ENCODE measurements at places on chromosomes 16 and 17.
A peak's percentile ranks its signal among the peaks of the same experiment; 100 is the strongest.

DNA sequence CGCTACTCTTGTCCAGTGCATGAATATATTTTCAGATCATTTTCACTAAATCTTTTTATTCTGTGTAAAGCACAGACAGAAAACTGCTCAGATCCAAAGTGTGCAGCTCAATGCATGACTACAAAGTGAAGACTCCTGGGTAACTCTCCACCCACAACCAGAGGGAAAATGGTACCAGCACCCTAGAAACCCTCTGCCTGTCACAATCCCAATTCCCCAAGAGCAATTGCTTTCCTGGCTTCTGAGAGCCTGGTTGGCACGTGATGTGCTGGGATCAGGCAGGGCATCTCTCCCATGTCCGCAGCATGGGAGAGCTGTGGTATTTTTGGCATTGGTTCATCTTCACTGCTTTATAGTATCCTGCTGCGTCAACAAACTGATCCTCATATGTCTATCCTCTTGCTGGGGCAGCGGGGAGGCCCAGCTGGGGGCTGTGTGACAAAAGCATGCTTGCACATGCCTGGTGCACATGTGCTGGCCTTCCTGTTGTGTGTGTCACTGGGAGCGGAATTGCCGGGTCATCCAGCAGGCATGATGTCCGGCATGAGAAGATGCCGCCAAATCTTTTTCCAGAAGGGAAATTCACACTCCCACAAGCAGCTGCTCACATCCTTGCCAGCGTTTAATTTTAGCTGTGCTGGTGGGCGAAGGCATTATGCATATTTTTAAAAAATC lies 278.9 kb upstream of the FOXF1 start:
- no peak for DNase-seq

DNA sequence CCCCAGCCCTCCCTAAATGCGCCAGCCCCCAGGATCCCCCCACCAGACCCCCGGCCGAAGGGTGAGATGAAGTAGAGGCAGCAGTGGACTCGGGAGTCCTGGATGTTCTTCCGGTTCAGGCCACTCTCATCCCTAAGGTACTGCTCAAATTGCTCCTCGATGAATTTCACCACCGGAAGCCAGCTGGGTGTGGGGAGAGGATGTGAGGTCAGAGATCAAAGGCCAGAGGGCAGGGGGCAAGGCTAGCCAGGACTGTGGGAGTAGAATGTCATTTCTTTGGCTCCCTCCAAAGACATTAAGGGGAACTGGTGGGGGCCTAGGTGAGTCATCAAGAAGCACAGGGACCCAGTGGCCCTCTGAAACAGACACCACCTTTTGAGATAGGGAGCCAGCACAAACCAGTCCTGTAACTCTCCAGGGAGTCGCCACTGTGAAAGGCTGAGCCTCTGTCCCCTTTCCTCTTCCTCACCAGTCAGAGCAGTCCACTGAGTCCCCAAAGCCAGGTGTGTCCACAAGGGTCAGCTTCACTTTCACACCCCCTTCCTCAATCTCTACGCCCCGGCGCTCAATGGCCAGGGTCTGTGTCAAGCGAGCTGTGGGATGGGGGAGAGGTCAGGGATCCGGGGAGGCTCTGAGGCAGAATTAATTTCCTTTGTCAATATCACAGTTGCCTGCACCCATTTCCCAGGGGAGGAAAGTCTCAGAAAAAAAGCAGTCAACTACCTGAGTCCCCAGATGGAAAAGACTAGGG lies 895 bp downstream of the SEPTIN1 start:
- no peak for DNase-seq

DNA sequence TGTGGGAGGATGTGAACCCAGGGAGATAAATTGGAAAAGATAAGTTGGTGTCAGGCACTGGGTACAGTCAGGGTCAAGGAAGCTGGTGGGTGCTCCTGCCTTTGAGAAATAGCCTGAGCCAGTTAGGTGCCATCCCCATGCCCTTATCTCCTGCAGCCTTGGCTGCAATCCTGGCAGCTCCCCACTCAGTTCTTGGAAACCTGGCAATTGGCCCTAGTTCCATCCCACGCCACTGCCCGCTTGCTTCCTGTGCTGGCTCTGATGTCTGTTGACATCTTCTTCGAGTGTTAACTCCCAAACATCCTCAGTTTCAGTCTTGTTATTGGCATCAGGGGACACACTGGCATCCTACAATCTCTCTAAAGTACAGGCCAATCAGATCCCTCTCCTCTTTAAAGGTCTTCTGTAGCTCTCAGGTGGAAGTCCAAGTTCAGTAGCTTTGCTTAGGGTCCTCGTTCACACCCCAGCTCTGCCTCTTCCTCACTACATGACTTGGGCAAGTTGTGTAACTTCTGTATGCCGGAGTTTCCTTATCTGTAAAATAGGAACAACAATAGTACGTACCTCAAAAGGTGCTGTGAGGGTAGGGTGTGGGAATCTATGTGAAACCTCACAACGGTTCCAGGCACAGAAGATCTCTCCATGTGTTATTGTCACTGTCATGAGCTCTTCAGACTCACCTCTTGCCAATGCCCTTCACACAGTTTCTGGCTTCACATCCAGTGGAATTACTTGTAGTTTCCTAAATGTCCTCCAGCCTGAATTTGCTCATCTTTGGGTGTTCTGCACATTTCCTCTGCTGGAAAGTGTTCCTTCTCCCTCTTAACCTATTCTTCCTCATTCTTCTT lies 13.5 kb upstream of the PRKAR1A start:
- DNase-seq = peak; percentile 29

DNA sequence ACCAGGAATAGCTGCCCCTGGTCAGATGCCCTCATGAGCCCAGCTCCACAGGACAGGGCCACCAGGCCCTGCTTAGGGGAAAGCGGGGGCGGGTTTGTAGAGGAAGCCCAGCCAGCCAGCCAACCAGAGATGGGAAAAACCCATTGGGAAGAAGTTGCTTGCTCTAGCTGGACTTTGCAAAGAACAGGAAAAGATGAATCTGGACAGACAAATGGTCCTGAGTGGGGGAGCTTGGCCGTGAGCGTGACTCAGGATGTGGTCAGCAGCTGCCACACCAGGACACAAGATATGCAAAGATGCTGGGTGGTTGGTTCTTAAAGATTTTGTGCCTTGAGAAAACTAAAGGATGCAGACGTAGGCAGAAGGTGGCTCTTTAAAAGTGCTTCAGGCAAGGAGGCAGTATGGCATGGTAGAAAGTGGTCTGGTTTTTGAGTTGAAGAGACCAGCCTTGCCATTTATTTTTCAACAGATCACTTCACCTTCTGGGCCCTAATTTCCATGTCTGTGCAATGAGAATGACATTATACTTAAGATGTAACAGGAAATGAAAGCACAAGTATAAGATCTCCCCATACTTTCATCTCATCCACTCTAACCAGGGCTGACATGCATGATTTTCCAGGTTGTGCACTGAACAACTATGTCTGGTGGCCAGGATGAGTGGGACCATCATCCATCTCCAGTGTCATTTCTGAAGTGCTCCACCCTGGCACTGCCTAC lies 27.8 kb upstream of the HEATR6 start:
- no peak for DNase-seq

- DNase-seq = no peak
Measured at GRCh38 chr17:9705745-9706144, 60.4 kb downstream of the USP43 start.

GRCh38 chr17:4735876-4736651 lies 3.6 kb upstream of the ZMYND15 start:
- DNase-seq = no peak

DNA sequence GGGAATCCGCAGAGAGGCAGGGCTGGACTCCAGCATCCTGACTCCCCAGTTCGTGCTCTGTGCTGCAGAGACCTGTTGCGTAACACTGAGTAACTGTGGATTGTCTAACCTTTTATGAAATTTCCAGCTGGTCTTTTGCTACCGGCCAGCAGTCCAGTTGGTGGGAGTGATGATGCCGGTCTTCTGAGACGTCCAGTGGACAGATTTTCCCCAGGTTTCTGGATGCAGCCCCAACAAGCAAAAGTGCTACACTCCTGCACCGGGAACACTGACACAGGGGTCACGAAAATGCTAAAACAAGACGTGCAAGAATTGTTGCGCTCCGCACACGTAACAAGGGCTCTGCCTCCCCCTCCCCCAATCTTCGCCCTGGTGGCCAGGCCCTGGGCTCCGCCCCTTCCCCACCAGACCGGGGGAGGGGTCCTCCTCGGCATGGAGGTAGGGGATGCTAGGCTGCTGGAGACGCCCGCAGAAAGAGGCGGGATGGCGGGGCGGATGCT lies 701 bp upstream of the MRC2 start:
- DNase-seq = peak; percentile 88

- no peak for DNase-seq
Measured at GRCh38 chr16:81478876-81479511, 34.4 kb downstream of the CMIP start.

- no peak for DNase-seq
Measured at GRCh38 chr17:80095844-80096475, 5.4 kb upstream of the GAA start.

GRCh38 chr17:2319051-2319450 lies 15.3 kb downstream of the SRR start:
- no peak for DNase-seq

DNA sequence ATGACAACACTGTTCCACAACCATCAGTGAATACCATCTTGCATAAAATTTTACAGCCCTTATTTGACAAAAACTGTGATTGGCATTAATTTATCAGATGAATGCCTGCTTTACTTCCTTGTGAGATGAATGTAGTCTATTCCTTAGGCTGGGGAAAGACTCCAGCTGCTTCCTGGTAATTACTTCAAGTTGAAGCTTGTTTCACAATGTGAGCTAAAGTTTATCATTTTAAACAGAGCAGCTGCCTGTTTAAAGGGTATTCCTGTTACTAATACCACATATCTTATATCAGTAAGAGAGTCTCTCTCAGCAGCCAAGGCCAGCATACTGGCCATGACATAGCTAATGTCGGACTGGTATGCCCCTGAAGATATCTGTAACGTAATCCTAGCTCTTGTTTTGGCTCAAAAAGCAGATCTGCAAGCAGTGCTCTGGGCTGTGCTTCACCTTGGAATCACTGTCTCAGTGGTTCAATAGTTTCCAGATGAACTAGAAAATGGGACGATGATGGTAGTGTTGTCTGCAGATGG lies 13.2 kb upstream of the ARL2BP start:
- no peak for DNase-seq

GRCh38 chr17:49993423-49994060 lies 1.5 kb downstream of the DLX3 start:
- DNase-seq = peak; percentile 71

GRCh38 chr17:69818467-69818866 lies 256.6 kb upstream of the KCNJ16 start:
- DNase-seq = no peak
